Effector CD8-positive, alpha-beta T cell (primary cell): ENCODE measurements at places on chromosomes 13 and 19.

GRCh38 chr19:13151605-13152355 is 1.6 kb downstream of the IER2 start:
- DNase-seq: peak; percentile 92

- no peak for DNase-seq
These were observed 40.1 kb upstream of the ONECUT3 start for GRCh38 chr19:1713170-1713569.

DNA sequence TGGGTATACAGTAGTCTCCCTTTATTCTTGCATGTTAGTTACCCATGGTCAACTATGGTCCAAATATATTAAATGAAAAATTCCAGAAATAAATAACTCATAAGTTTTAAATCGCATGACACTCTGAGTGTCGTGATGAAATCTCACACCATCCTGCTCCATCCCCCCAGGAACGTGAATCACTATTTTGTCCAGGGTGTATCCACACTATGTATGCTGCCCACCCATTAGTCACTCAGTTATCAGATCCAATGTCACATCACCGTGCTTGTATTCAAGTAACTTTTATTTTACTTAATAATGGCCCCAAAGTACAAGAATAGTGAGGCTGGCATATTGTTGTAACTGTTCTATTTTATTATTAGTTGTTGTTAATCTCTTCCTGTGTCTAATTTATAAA is 115.8 kb upstream of the SERP2 start:
- DNase-seq: no peak

DNA sequence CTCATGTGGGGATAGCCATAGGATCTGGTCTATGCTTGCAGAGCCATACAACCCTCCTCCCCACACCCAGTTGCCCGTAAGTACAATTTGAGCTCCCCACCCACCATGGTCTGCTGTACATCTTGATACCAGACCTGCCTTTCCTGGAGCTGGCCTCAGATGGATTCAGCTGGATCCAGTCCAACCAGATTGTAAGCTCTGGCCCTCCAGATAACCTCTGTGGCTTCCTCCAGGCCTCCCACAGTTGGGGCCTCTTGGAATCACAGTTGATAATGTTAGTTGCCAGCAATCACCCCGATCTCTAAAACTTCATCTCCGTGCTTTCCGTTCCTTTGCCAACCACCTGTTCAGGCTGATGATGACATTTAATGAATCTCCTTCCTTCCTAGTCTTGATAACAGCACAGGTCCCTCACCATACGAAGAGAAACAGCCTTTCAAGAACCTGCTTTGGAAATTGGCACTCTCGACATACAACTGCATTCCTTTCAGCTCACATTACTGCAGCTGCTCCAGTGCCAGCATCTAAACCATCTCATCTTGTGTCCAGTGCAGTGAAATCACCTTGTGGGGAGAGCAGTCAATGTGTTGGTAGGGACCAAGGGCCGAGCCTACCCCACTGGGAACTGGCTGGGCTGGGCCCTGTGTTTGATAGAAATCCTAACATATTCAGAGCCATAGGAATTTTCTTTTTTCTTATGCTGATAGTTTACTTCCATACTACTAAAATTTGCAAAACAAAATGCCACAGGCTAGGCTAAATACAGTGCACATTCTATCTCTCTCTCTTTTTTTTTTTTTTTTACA is 15.1 kb upstream of the FOXO1 start:
- no peak for DNase-seq

DNA sequence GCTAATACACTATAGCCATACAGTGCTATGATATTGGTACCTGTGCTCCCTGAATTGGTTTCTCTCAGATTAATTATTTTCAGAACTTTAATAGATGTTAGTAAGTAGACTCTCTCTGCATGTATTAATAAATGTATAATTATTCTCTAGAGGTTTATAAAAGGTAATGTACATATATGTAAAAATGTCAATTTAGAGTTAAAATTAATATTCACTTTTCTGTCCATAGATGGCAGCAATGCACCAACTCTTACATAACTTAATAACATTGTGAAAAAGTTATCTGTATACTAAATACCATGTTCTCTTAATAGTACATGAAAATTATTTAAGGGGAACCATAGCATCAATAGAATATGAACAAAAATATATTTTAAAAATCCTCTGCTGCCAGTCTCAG is 515.0 kb upstream of the KLHL1 start:
- no peak for DNase-seq

- no peak for DNase-seq
These were observed 697 bp downstream of the FCGRT start for GRCh38 chr19:49512970-49513745.

GRCh38 chr19:40190891-40191835 is at the start of gene MAP3K10:
MAP3K10 (plus strand) TSS chr19:40191426; CDS start chr19:40192032, 606 bp downstream.
- peak; percentile 60 for DNase-seq

DNA sequence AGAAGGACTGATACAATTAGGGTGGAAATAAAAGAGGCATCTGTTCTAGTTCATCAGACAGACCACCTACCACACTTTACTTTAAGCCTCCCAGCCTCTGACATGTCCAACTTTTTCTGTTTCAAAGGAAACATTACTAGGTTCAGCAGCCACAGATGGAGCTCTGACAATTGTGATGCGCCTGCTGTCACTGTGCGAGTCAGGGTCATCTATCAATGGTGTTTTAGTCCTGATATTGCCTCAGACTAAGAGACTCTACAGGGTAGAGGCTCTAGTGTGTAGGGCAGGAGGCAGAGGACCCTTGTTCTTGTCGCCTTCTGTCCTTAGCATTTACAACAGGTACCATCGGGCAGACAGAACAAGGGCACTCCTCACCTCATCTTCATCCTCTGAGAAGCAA is 685.0 kb upstream of the SGCG start:
- no peak for DNase-seq

DNA sequence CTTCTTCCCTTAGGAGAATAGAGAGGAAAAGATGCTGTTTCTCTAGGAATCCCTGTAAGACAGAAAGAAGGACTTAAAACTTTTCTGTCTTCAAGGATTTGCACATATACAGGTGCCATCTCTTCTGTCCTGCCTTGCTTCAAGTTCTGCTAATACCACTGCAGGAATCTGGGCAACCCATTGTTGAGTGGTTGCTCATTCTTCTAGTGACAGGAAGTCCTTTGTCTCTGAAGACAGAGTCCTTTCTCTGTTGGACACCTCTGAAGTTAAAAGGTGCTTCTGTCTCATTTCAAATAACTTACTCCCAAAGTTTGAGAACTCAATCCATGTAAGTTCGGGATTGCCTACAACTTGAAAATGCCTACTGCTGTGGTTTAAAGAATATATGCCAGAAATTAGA is 114.4 kb upstream of the TMTC4 start:
- no peak for DNase-seq

DNA sequence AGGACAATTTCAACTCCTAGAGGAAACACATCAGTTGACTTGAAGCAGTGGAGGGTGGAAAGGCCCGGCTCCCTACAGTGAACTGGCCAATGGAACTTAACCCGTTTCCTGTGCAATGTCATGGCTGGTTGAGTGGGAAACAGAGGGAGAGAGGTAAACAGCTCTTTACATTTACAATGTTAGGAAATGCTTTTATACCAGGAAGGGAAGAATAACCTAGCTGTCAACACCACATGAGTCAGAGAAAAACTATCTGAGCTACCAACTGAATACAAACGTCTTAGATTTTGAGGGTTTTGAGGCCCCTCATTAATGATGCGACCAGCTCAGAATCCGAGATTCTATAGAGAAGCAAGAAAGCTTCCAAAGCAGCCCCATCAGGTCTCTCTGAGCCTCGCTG is 36.7 kb downstream of the CARD8 start:
- DNase-seq: no peak

GRCh38 chr19:39831679-39832078 is 2.3 kb downstream of the DYRK1B start:
- DNase-seq: no peak

DNA sequence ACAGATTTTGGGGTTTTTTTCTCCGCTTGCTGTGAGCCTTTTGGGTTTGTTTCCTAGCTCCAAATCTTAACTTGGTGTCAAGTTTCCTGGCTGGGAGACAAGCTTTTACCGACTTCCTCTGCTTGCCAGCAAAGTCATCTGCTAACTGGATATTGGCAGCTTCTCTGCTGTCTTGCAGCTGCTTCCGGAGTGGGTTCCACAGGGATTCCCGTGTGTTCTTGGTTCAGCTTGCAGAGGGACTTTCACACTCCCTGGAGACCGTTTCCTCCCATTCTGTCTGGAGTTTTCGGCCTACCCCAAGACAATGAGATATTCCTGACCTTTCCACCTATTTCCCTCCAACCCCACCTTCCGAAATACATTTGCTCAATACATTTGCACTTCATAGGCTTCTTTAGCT is 2.2 kb upstream of the COLGALT1 start:
- DNase-seq: no peak

GRCh38 chr19:33685541-33685940 is 63.8 kb downstream of the CHST8 start:
- DNase-seq: no peak

DNA sequence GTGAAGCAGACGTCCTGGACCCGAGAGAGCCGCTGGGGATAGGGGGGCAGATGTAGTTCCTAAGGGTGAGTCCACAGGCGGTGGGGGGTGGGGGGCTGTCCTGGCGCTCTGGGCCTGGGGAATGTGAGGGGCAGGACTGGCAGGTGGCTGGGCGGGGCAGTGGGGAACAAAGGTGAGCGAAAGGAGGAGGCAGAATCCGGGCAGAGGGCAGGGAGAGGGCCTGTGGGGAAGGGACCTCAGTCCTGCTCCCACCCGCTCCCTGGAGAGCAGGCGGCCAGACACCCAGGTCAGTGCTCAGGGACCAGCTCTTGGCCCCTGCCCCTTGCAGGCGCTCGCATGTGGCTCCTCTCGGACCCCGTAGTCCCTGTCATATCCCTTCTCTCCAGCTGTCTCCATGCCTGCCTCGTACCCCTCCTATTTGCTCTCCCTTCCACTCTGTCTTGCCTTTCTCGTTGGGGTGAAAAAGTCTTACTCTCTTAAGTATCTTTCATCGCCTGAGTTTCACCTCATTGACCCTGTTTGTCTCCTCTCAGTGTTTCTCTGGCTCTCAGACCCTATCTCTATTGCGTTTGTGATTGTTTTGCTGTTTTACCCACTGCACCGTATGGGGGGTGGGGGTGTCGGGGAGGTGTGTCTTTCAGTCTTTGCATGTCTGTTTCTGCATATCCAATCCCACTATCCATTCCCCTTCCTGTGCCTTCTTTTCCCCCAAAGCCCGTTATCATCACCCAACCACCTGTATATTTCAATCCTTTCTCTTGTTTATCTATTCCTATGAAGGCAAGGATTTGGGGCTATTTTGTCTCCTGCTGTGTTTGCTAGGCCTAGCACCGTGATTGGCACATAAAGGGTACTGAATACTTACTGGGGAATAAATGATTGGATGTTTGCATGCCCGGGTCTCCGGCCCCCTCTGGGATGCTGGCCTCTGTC is 5.8 kb downstream of the SPHK2 start:
- no peak for DNase-seq

DNA sequence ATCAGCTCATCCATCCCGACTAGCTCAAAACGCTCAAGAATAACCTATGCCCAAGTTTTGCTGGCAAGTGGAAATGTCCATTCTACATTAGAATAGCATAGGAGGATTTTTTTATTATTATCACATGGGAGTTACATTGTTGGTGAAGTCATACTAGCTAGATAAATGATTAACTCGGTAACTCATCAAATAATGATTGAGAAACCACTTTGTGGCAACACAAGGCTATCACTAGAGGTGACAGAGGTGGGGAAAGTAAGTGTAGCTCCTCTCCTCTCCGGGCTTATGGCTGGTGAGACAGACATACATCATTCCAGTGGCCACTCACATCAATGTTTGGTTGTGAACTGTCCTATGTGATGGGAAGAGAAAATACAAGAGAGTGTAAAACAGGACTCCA is 161.6 kb downstream of the ZIC5 start:
- DNase-seq: no peak

- no peak for DNase-seq
These were observed 65.0 kb downstream of the DGKH start for GRCh38 chr13:42113478-42113877.

DNA sequence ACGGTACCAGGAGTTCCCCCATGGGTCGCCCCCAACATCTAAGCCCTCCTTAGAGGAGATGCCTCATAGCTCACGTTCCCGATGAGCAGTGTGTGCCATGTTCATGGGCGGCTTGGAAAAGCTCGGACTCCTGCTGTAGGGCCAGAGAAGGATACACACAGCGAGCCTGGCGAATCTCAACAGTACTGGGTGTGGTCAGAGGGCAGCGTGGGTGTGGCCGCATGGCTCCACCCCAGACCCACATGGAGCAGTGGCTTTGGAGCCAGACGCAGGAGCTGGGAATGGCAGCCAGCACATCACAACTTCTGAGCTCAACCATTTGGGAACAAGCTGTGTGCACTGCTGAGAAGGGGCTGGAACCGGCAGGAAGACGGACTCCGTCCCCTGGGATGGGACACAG is 15.6 kb downstream of the CAPS start:
- no peak for DNase-seq

GRCh38 chr19:43457809-43458208 is 7.6 kb downstream of the LYPD3 start:
- no peak for DNase-seq

DNA sequence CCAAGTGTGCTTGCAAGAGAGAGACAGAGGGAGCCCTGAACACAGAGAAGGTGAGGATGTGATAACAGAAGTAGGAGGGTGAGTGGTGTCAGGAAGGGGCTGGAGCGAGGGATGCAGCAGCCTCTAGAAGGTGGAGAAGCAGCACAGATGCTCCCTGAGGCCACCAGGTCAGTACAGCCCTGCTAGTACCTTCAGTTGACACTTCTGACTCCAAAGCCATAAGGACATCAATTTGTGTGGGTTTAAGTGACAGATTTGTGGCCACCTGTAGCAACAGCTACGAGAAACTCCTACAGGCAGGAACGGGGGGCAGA is 6.9 kb downstream of the ERICH4 start:
- DNase-seq: no peak

GRCh38 chr13:51862957-51863356 is 1.2 kb downstream of the CCDC70 start:
- no peak for DNase-seq

GRCh38 chr19:38073841-38074685 is 150.0 kb downstream of the DPF1 start:
- DNase-seq: no peak

GRCh38 chr19:35901854-35902661 is at the start of gene HCST:
HCST (plus strand) TSS chr19:35902529; CDS start chr19:35902594, 65 bp downstream.
- peak; percentile 39 for DNase-seq
